Activated T-cell treated with anti-CD3 and anti-CD28 coated beads, Interleukin-2, amount 50 U/mL, for 4 hours (primary cell): ENCODE measurements at places on chromosomes 6 and 20. TPM values are rescaled to one million over a fixed set of nuclear protein-coding genes. Genes with fewer than 3 reads are reported as not detected.

Gene KIAA1755
- not detected for total RNA-seq

Gene DLK2
- total RNA-seq = 9.0 TPM

Gene PRR18
- total RNA-seq = not detected

Gene ADTRP
- total RNA-seq = 16.6 TPM

Gene TCP11
- not detected for total RNA-seq

Gene DLL1
- total RNA-seq = 0.18 TPM

DNA sequence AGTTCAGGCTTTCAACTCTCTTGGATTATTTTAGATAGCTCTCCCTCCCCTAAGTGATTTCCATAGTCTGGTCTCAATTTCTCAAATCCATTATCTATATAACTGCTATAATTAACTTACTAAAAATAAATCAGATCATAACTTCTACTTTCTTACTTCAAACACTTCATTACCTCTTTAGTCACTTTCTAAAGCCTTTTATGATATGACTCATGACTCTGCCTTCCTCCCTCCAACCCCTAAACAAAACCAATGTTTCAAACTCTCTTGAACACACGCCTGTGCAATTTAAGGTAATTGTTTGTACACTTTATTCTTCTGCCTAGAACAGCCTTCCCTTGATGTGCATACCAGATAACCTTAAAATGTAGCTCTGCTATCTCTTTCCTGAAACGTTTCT lies 100.5 kb downstream of the LMBRD1 start:
- DNase-seq = no peak

DNA sequence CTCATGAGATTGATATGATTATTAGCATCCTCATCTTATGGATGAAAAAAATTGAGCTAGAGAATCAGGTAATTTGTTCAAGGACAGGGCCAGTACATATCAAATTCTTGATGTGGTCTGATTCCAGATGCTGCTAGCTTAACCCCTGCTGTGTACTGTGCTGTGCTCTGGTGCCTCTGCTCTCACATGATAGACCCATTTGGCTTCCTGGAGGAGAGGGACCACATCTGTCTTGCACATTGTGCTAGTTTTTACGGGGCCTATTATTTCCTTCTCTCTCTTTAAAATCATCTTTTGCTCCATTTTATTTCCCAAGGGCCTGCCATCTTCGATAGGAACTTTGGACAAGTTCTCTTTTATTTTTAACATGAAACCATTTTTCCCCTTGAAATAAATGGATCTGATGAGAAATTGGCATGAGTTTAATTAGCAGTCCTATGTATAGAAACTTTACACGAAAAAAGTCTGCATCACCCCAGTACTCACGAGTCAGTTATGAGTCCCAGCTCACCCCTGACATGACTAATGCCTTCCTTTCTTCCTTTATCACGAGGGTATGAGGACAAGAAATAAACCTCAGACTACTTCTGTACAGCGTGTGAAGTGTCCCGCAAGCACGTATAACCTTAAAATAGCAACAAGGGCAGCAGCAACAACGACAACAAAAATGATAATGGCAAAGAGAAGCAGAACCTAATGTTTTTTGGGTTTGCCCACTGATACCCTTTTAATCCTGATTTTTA lies 26.5 kb downstream of the CD109 start:
- no peak for DNase-seq

- DNase-seq = no peak
These were observed 86.9 kb downstream of the LYRM4 start for GRCh38 chr6:5173810-5174209.

GRCh38 chr20:48846516-48847492 lies 19.0 kb upstream of the PREX1 start:
- no peak for DNase-seq

GRCh38 chr6:15399641-15400470 lies 154.0 kb downstream of the JARID2 start:
- DNase-seq = no peak

GRCh38 chr20:1273366-1273765 lies 7.3 kb downstream of the SNPH start:
- DNase-seq = no peak

GRCh38 chr6:21596949-21597682 lies 3.6 kb downstream of the SOX4 start:
- DNase-seq = no peak

DNA sequence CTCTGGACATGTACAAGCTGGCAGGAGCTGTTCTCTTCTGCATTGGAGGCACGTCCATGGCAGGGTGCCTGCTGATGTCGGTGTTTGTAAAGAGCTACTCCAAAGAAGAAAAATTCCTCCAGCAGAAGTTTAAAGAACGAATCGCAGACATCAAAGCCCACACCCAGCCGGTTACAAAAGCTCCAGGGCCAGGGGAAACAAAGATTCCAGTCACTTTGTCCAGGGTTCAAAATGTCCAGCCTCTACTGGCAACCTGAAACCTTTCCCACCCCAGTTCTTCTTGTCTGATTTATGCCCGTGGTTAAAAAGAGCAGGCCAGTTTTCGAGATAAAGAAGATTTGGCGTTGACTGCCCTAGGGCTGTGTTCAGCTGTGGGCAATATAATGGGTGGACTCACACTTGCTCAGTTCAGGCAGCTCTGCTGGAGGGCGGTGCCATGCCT lies 19.7 kb downstream of the NRSN1 start:
- no peak for DNase-seq

DNA sequence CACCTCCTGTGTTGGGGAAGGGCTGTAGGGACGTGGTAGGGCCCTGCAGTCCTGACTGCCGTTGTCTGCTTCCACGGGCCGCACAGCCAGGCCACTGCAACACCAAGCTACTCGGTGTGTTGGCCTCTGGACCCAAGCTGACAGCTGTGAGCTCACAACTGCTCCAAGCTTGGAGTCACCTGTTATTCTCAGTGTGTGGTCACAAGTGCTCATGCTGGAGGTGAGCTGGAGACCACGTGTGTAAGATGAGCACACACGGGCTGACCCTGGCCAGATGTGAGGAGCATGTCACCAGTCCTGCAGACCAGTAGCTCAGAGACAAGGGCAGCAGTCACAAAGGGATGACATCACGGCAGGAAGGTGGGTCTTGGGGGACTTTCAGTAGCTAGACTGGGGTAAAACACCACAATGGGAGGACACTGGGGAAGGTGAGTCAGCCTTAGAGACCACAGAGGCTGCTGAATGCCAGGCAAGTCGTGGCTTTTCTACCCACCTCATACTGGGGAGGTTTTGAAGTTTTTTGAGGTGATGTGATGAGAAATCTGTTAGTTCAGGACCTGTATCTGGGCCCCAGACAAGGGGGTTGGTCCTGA lies 87.3 kb downstream of the FAM120B start:
- DNase-seq = no peak

- no peak for DNase-seq
These were observed 163.5 kb upstream of the MANEA start for GRCh38 chr6:95413789-95414188.

- DNase-seq = no peak
These were observed 387.3 kb upstream of the EPHA7 start for GRCh38 chr6:93806409-93807270.

GRCh38 chr6:44655412-44656342 lies 268.2 kb downstream of the CDC5L start:
- peak; percentile 73 for DNase-seq
